ENCODE measurements at places on chromosomes 5 and 9. TPM values are rescaled to one million over a fixed set of nuclear protein-coding genes. Genes with fewer than 3 reads are reported as not detected.

Gene ITGA2
- total RNA-seq, result 90.6 TPM

Gene CNTLN
- 11.3 TPM for total RNA-seq

Gene LHX3
- not detected for total RNA-seq

Gene STPG3
- not detected for total RNA-seq

Gene EGFLAM
- 0.09 TPM for total RNA-seq

Gene TAF11L10
- total RNA-seq, result not detected

Gene NIPAL4
- not detected for total RNA-seq

Gene PCDHGB3
- 3.6 TPM for total RNA-seq

Gene SEMA4D
- 2.9 TPM for total RNA-seq

Gene CTNND2
- not detected for total RNA-seq

Gene TAF11L5
- not detected for total RNA-seq

Gene SLC4A9
- not detected for total RNA-seq

Gene PCDHGB6
- 2.9 TPM for total RNA-seq

Gene FBXO38
- total RNA-seq, result 47.7 TPM

Gene HRCT1
- total RNA-seq, result 0.93 TPM

Gene MSMP
- total RNA-seq, result 66.8 TPM

Gene PRRX2
- total RNA-seq, result 1.2 TPM

Gene DDX31
- total RNA-seq, result 15.0 TPM

Gene SPINK5
- 0.85 TPM for total RNA-seq

Gene ST8SIA4
- 3.1 TPM for total RNA-seq

Gene ADGRD2
- not detected for total RNA-seq

Gene PLEKHG4B
- total RNA-seq, result not detected

Gene ADAMTSL1
- total RNA-seq, result 6.0 TPM

Gene TRAF2
- total RNA-seq, result 20.6 TPM

Gene TBC1D2
- total RNA-seq, result 4.8 TPM

Gene DDX46
- 31.7 TPM for total RNA-seq

Gene AK8
- 0.09 TPM for total RNA-seq

Gene PTPDC1
- total RNA-seq, result 7.0 TPM

Gene FOXD4
- total RNA-seq, result 0.17 TPM

Gene WDR31
- 0.17 TPM for total RNA-seq

Gene RETREG1
- total RNA-seq, result 0.51 TPM

Gene CARD9
- total RNA-seq, result 0.34 TPM

Gene FGFR4
- total RNA-seq, result 2.6 TPM

Gene FOXD4L4
- 0.17 TPM for total RNA-seq

Gene FOXD4L6
- total RNA-seq, result under 0.01 TPM

Gene TRPM6
- 1.2 TPM for total RNA-seq

Gene ROR2
- total RNA-seq, result not detected

Gene SAPCD2
- total RNA-seq, result 36.3 TPM

Gene ANKRD34B
- not detected for total RNA-seq

Gene PCDHA11
- 0.28 TPM for total RNA-seq

Gene GGTA1
- 8.7 TPM for total RNA-seq

Gene OLFM1
- total RNA-seq, result 17.2 TPM

Gene HSDL2
- total RNA-seq, result 23.5 TPM

Gene PLPP7
- total RNA-seq, result 6.0 TPM

Gene NR5A1
- total RNA-seq, result not detected

All from dermis blood vessel endothelial cell (primary cell).